ENCODE measurements at places on chromosomes 6 and 20.

DNA sequence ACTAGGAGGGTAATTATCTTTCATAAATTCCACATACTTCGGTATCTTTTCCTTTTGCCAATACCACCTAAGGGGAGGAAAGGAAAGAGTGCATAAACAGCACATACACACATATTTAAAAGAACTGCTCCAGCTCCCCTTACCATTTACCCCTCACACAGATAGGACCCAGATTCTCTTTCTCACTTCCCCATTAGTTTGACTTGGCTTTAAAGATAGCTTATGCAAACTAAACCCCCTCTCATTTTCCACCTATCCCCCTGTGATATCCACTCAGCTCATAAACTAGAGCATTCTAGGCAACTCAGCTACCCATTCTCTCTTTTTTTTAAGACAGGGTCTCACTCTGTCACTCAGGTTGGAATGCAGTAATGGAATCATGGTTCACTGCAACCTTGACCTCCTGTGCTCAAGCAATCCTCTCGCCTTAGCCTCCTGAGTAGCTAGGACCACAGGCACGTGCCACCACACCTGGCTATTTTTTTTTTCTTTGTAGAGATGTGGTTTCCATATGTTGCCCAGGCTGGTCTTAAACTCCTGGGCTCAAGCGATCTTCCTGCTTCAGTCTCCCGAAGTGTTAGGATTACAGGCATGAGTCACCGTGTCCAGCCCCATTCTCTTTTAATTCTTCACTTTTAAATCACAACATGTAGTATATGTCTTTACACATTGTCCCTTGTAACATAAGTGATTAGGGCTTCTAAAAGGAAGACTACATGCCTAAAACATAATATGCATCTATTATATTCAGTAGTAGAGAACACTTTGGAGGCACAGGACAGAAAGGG lies 4.0 kb downstream of the FUCA2 start:
- DNase-seq, result no peak

DNA sequence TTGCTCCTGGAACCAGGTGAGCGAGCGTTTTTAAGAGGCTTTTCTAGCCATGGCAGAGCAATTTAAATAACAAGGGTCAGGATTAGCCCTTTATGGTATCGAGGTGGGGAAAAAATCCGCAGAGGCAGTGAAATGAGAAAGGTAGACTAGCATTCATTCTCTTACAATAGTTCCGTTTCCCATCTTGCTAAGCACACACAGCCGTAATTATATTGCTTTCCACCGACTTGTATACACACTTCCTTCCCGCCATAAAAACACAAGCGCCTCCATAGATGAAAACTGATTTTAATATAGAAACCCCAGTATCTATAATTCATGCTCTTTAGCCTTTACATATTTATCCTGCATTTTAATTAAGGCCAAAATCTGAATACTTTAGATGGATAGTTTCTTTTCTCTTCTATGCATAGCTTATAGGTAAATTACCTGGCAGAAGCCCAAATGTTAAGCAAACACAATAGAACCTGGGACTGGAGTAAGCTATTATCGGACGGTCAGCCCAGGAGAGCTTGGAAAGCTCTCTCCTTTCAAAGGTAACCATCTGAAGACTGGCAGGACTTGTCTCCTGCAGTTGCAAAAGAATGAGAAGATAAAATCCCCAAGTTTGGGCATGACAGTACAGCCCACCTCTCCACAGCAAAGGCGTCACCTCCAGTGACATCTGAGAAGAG lies 90.9 kb upstream of the MC3R start:
- DNase-seq, result no peak

DNA sequence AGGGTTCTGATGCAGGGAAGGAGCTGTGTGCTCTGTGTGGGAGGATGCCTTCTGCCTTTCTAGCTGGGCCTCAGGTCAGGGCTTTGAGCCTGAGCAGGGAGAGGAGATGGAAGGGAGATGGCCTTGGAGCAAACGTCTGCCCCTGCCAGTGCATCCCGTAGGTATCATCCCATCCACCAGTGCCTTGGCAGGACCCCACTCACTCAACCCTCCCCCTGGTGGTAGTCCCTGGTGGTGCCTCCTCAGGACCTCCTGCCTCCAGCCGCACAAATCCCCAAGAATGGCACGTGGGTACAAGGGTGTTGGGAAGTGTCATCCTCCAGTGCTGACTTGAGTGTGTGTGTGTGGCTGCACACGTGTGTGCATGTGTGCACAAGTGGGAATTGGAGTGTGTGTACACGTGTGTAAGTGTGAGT lies 23.1 kb upstream of the MICB start:
- DNase-seq, result no peak

DNA sequence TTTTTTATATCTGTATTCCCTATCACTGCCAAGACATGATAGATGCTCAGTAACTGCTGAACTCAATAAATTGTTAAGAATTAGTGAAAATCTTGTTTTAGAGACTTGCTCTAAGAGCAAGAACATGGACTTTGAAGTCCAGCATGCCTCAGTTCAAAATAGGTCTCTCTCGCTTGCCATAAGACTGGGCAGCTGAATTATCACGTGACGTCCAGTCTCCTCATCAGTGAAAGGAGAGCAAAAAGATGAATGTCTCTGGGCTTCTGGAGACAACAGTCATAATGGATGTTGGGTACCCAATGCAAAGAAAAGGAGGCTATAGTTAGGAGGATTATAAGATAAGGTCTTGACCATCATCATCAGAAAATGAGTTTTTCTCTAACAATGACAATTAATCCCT lies 82.1 kb downstream of the IYD start:
- no peak for DNase-seq

- no peak for DNase-seq
Measured at GRCh38 chr6:109069746-109070145, 24.9 kb downstream of the SESN1 start.

DNA sequence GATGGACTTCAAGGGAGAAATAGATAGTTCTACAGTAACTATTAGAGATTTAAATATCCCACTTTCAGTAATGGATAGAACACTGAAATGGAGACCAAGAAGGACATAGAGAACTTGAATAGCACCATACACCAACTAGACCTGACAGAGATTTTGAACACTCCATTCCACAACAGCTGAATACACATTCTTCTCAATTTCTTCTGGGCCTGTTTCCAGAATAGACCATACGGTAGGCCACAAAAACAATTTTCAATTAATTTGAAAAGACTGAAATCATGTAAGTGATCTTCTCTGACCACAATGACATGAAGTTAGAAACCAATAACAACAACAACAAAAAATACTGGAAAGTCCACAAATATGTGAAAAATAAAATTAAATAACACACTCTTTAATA lies 979.1 kb upstream of the FLRT3 start:
- no peak for DNase-seq

DNA sequence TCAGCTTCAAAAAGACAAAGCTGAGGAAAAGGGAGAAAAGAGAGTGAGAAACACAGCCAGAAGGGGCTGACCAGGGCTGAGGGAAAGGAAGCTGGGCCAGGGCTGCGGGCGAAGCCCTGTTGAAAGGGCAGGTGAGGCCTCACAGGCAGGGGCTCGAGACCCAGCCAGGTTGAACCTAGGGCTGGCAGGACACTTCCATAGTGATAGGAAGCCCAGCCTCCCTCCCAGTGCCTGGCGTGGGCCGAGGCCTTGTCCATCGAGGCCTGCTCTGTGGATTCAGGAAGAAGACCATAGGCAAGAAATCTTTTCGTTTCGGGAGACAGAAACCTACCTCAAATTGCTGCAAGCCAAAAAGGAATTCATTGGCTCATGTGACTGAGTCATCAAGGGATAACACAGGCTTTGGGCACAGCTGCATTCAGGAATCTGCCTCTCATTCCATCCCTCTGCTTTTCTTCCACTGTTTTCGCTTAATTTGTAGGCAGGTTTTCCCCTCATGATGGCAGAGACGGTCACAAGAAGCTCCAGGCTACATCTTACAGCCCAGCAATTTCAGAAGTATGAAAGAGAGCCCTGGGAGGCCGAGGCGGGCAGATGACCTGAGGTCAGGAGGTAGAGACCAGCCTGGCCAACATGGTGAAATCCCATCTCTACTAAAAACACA lies 311.1 kb upstream of the SULF2 start:
- DNase-seq, result no peak

DNA sequence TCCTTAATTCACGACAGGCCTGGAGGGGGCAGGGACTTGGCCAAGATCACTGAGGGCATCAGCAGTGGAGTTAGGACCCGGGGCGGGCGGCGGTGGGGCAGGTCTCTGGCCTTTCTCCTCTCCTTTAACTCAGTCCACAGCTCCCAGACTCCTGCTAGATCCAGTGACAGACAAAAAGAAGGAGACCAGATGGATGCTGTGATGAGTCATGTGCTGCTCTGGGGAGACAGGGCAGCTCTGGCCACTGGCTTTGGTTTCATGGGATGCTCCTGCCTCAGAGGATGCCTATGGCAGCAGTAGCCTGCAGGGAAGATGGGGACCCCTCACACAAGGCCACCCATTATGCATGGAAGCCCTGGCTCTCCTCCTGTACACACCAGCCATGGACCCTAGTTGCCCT lies 20.5 kb downstream of the EPB41L1 start:
- no peak for DNase-seq
